Gastrocnemius medialis (tissue), 4 donors: ENCODE measurements at places on chromosomes 1 and 21.

- H3K4me3 ChIP-seq = no peak overlapping the region
- H3K27me3 ChIP-seq = no peaks in the 10 kb centered on the region
- no peak for DNase-seq
- no peaks in the 10 kb centered on the region for H3K36me3 ChIP-seq
- no peaks in the 10 kb centered on the region for H3K4me1 ChIP-seq
Measured at GRCh38 chr1:77415579-77415978, 133.8 kb downstream of the AK5 start.

- peaks cover 67% of the 10 kb centered on the region for H3K4me1 ChIP-seq
- DNase-seq = no peak
- H3K27me3 ChIP-seq = no peaks in the 10 kb centered on the region
- H3K36me3 ChIP-seq = no peaks in the 10 kb centered on the region
- H3K4me3 ChIP-seq = no peak overlapping the region
Measured at GRCh38 chr1:51697166-51697565, 80.3 kb downstream of the OSBPL9 start.

GRCh38 chr1:44523593-44524591 is 118.8 kb downstream of the RNF220 start:
- H3K4me3 ChIP-seq = no peak overlapping the region
- peaks cover 8% of the 10 kb centered on the region for H3K27me3 ChIP-seq
- no peak for DNase-seq
- H3K4me1 ChIP-seq = no peaks in the 10 kb centered on the region
- no peak overlapping the region for H3K27ac ChIP-seq

- DNase-seq = no peak
- no peak overlapping the region for H3K27ac ChIP-seq
- no peaks in the 10 kb centered on the region for H3K27me3 ChIP-seq
- H3K4me1 ChIP-seq = no peaks in the 10 kb centered on the region
- H3K36me3 ChIP-seq = no peaks in the 10 kb centered on the region
Measured at GRCh38 chr1:44315521-44315920, 39.5 kb downstream of the ERI3 start.
